ENCODE measurements at places on chromosomes 13 and 19. TPM values are rescaled to one million over a fixed set of nuclear protein-coding genes. Genes with fewer than 3 reads are reported as not detected.

The ZNF208 gene
- 0.25 TPM for total RNA-seq

The SCN1B gene
- total RNA-seq: 4.1 TPM

The FBXO17 gene
- total RNA-seq: 33.9 TPM

The LIPE gene
- total RNA-seq: 3.7 TPM

The ZNF579 gene
- 3.8 TPM for total RNA-seq

The EPS8L1 gene
- total RNA-seq: 1.8 TPM

The BCAM gene
- total RNA-seq: 14.1 TPM

The KLK13 gene
- total RNA-seq: not detected

The ZNF177 gene
- 2.9 TPM for total RNA-seq

The SIGLEC10 gene
- total RNA-seq: not detected

The TMEM86B gene
- total RNA-seq: 1.7 TPM

The OR10H5 gene
- total RNA-seq: not detected

The ZNF723 gene
- total RNA-seq: not detected

The DACT3 gene
- 6.2 TPM for total RNA-seq

The ZNF552 gene
- 7.7 TPM for total RNA-seq

The FGF22 gene
- total RNA-seq: not detected

The NUCB1 gene
- 69.9 TPM for total RNA-seq

The TYK2 gene
- 80.7 TPM for total RNA-seq
